Neural crest cell (in vitro differentiated cells): ENCODE measurements at places on chromosomes 13 and 19. TPM values are rescaled to one million over a fixed set of nuclear protein-coding genes. Genes with fewer than 3 reads are reported as not detected.

The ZFR2 gene
- 4.2 and 5.0 TPM in 2 replicates for total RNA-seq

The TIMM50 gene
- total RNA-seq, result 118 and 121 TPM in 2 replicates

DNA sequence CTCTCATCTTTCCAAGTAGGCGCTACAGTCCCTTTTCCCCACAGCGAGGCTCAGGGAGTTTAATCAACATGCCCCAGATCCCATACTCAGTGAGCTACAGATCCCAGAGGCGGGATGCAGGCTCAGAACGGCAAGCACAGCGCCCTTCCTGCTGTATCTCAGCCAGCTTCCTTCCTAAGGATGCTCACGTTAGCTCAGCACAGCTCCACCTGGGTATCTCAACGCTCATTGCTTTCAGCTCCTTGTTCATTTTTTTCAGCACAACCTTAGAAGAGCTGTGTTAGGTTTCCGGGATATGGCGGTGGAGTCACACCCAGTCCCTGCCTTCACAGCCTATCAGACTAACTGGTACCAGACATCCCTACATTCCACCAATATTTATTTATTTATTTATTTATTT is 3.1 kb upstream of the MEGF8 start:
- DNase-seq, result no peak
- H3K36me3 ChIP-seq, result peaks cover 2% of the 10 kb centered on the region
- H3K4me3 ChIP-seq, result no peak overlapping the region
- no peak overlapping the region for H3K27ac ChIP-seq
- H3K27me3 ChIP-seq, result peaks cover 47% of the 10 kb centered on the region
- H3K4me1 ChIP-seq, result peaks cover 16% of the 10 kb centered on the region

GRCh38 chr13:97999653-98000052 is 46.2 kb downstream of the IPO5 start:
- H3K4me1 ChIP-seq, result no peaks in the 10 kb centered on the region
- H3K36me3 ChIP-seq, result peaks cover 26% of the 10 kb centered on the region
- no peak overlapping the region for H3K4me3 ChIP-seq
- H3K27ac ChIP-seq, result no peak overlapping the region
- no peak for DNase-seq
- H3K27me3 ChIP-seq, result no peaks in the 10 kb centered on the region

DNA sequence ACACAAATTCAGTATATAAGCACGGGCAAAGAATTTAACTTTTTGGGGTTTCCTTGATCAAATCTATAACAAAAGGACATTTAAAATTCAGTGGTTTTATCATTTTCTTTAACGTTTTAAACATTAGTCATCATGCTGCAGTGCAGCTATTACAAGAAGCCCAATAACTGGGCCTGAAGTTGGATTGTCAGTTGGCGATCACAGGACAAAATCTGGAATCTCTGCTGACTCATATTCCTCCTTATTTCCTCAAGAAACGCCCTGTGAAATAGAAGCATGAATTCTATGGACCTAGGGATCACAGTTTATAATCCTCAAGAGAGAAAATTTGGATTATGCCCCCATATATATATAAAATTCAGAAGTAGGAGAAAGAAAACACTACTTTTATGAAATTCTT is 971.6 kb upstream of the MIR17HG start:
- DNase-seq, result no peak
- H3K27ac ChIP-seq, result no peak overlapping the region
- no peaks in the 10 kb centered on the region for H3K4me1 ChIP-seq
- H3K4me3 ChIP-seq, result no peak overlapping the region
- no peaks in the 10 kb centered on the region for H3K27me3 ChIP-seq
